H1 (cell line): ENCODE measurements at places on chromosomes 3 and 15.

GRCh38 chr3:127711021-127711695 is 38.4 kb downstream of the ABTB1 start:
- DNase-seq, result no peak
- no peaks in the 10 kb centered on the region for H3K27me3 ChIP-seq
- H3K4me3 ChIP-seq, result no peak overlapping the region
- H3K36me3 ChIP-seq, result no peaks in the 10 kb centered on the region
- H3K4me1 ChIP-seq, result peaks cover 5% of the 10 kb centered on the region; the same call in 1 of the 2 replicates
- no peak overlapping the region for H3K27ac ChIP-seq

DNA sequence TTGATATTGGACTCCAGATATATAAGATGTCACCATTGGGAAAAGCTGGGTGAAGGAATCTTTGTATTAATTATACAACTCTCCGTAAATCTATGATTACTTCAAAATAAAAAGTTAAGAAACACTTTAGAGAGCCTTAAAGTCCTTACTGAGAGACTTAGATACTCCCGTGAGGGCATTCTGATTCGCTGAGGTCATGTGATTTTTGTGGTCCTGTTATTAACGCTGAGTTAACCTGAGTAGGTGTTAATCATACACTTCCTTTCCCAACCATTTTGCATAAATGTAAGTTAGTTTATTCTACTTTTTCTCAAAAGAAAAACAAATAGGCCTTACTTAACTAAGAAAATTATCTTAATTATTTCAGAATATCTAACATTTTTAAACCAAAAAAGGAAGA is 67.1 kb upstream of the LMOD3 start:
- H3K4me1 ChIP-seq, result no peaks in the 10 kb centered on the region
- no peak overlapping the region for H3K4me3 ChIP-seq
- H3K27me3 ChIP-seq, result no peaks in the 10 kb centered on the region

DNA sequence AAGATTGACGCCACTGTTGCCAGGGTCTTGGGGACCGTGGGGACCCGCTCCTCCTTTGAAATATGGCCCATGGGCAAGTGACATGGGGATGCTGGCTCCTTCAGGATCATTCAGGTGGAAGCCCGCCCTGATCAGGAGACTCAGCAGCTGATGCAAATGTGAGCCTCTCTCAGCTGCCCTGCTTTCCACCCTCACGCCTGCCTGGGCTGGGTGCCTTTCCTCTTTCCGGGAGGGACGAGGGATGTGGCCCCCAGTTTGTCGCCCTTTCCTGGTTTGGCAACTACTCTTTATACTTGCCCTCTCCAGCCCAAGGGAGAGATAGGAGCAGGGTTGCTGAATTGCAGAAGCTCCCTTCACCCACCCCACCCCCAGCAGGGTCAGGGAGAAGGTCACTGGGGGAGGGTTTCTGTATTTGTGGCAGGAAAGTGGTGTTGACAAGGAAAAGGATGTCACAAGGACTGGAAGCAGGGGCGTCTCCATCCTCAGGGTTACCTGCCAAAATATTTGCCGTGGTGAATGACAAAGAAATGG is 21.8 kb downstream of the DNASE1L3 start:
- H3K27me3 ChIP-seq, result no peaks in the 10 kb centered on the region
- no peak overlapping the region for H3K4me3 ChIP-seq
- H3K36me3 ChIP-seq, result no peaks in the 10 kb centered on the region
- no peak overlapping the region for H3K27ac ChIP-seq
- no peak for DNase-seq

GRCh38 chr3:61573441-61573840 is 12.1 kb downstream of the PTPRG start:
- H3K36me3 ChIP-seq, result peaks cover 7% of the 10 kb centered on the region; the same call in 1 of the 2 replicates
- no peak for DNase-seq
- H3K4me3 ChIP-seq, result no peak overlapping the region
- peaks cover 20% of the 10 kb centered on the region for H3K4me1 ChIP-seq
- H3K27ac ChIP-seq, result no peak overlapping the region

DNA sequence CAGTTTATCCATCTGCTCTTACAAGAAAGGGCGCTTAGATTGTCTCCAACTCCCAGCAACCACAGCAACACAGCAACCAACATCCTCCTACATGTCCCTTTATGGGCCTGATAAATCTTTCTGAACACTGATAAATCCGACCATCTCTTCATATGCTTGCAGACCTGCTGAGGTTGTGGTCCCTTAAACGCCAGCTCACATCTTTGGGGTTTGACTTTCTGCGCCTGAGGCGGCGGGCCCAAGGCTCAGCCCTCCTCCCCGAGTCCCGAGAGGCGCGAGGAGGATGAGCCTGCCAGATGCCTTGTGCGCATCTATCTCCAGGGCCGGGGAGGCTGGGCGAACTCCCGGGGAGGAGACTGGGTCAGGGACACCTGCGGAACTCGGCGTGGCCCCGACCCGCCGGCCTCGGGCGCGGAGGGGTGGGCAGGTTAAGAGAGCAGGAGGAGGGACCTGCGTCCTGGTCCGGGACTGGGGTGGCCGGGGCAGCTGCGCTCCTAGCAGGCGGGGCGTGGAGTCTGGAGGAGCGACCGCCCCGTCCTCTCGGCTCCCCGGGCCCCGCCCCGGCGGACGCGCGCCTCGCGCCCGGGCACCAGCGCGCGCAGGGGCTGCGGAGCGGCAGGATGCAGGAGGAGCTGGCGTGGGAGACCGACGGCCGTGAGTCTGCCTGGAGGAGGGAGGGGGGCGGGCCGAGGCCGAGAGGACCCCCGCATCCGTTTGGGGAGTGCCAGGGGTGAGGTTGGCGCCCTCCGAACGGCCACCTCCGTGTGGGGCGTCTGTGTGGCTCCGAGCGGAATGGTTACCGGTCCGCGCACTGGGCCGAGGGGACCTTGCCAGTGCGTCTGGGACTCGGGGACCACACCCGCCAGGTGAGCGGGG is at the start of gene ANKDD1A:
TSS of gene ANKDD1A (plus strand) at position 592 of the 876 bp plus-strand sequence. CDS start at position 621, 29 bp downstream.
- peaks cover 14% of the 10 kb centered on the region for H3K27me3 ChIP-seq
- H3K27ac ChIP-seq, result no peak within 1 kb of the TSS
- H3K4me1 ChIP-seq, result peaks cover 10% of the 10 kb centered on the region
- DNase-seq, result peak; percentile 90
- no peaks in the 10 kb centered on the region for H3K36me3 ChIP-seq
- H3K4me3 ChIP-seq, result peak within 1 kb of the TSS; percentile 69

GRCh38 chr15:65638681-65639089 is 16.9 kb downstream of the SLC24A1 start:
- no peak overlapping the region for H3K4me3 ChIP-seq
- H3K4me1 ChIP-seq, result peaks cover 3% of the 10 kb centered on the region
- no peak overlapping the region for H3K27ac ChIP-seq

DNA sequence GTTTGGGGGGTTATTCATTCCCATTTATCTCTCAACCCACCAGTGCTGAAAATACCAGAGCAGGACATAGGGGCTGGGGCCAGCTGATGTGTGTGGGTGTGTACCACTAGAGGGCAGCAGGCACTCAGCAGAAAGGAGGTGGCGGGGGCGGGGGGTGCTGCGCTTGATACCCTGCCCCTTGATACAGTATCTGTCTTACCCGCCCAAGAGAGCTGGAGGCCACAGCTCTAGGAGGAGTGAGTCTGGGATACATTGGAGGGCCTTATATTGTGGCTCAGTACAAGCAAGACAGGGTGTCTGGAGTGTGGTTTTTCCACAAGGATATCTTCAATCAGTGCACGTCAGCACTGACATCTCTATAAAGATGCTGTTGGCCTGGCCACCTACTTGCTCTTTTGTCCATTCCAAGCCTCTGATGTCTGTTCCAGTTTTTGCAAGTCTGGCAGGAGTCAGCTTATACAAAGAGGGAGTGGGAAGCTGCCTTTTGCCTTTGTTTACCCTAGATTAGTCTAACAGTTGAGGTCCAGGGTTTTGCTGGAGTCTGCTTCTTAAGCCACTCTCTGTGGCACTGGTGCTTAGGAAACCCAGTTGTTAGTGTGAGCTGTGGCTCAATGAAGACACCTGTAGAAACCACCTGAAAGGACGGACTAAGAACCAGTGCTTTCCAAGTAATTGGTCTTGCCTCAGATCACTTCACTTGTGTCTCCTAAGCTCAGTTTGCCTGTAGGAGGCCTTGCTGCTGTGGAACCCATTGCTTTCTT is 1.5 kb upstream of the RBM15B start:
- no peaks in the 10 kb centered on the region for H3K27me3 ChIP-seq
- peaks cover 24% of the 10 kb centered on the region for H3K36me3 ChIP-seq
- peaks cover 19% of the 10 kb centered on the region for H3K4me1 ChIP-seq

GRCh38 chr15:45157974-45158373 is 28.2 kb downstream of the DUOX1 start:
- H3K27ac ChIP-seq, result no peak overlapping the region
- peaks cover 2% of the 10 kb centered on the region; the same call in 1 of the 2 replicates for H3K27me3 ChIP-seq
- no peaks in the 10 kb centered on the region for H3K36me3 ChIP-seq
- no peak for DNase-seq

DNA sequence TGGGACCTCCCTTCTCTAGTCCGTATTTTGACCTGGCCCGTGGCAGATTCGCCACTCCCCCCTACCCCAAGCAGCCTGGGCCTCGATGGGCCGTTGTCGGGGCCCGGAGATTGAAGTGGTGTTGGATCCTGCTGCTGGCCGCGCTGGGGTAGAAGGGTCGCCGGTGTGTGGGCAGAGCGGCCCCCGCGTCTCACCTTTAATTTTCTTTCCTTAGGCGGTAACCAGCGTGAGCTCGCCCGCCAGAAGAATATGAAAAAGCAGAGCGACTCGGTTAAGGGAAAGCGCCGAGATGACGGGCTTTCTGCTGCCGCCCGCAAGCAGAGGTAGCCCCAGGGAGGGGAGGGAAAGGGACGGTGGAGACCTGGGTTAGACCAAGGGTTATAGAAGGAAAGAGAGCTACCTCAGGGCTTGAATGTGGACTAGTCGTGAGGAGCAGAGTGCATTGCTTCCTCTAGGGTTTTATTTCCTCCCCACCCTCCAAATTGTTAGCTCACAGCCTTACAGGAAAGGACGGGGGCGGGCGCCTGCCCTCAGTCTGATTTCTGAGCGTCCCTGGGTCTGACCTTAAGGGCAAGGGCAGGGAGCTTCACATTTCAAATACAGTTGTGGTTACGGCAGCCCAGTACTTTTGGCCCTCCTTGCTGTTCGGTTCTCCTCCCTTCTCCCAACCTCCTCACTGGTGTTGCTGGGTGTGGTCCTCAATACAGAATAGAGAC is 799 bp downstream of the SERF2 start:
- H3K27ac ChIP-seq, result peak overlapping the region; percentile 95
- peaks cover 23% of the 10 kb centered on the region for H3K36me3 ChIP-seq
- H3K4me1 ChIP-seq, result peaks cover 24% of the 10 kb centered on the region; the same call in 1 of the 2 replicates
- no peak for DNase-seq
- H3K4me3 ChIP-seq, result peak overlapping the region; percentile 96

- no peaks in the 10 kb centered on the region for H3K27me3 ChIP-seq
- no peaks in the 10 kb centered on the region for H3K36me3 ChIP-seq
- H3K4me3 ChIP-seq, result peak within 1 kb of the TSS; percentile 51
- no peak within 1 kb of the TSS for H3K27ac ChIP-seq
These were observed at the start of gene TM6SF1 for GRCh38 chr15:83106994-83107840. Gene TM6SF1 (plus strand): TSS chr15:83107645. CDS start chr15:83107681, 36 bp downstream.

- H3K4me3 ChIP-seq, result no peak overlapping the region
- no peak overlapping the region for H3K27ac ChIP-seq
- no peaks in the 10 kb centered on the region; the same call in 1 of the 2 replicates for H3K4me1 ChIP-seq
- H3K27me3 ChIP-seq, result no peaks in the 10 kb centered on the region
- no peaks in the 10 kb centered on the region for H3K36me3 ChIP-seq
These were observed 95.7 kb downstream of the SUCNR1 start for GRCh38 chr3:151969026-151969642.

GRCh38 chr3:141059816-141060215 is 8.7 kb downstream of the SPSB4 start:
- no peaks in the 10 kb centered on the region; the same call in 1 of the 2 replicates for H3K4me1 ChIP-seq
- no peak overlapping the region for H3K4me3 ChIP-seq
- peak; percentile 37 for DNase-seq
- no peaks in the 10 kb centered on the region for H3K36me3 ChIP-seq
- H3K27ac ChIP-seq, result no peak overlapping the region
